ENCODE measurements at places on chromosomes 16 and 17.

DNA sequence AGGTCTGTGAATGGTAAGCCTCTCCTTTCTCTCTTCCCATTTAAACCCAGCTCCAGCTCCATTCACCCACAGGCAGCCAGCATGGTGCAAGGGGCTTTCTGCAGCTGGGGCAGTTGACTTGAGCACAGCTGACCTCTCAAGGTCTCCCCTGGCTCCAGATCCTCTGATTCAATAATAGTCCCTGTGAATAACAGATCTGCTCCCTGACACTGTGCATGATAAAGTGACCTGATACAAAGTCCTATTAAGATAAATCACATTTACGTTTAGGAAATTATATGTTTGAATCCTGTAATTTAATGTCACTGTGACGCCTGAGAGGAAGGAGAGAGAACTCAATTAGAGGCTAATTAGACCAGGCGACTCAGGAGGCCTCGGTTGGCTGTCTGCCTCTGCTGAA is 540.4 kb upstream of the CDH11 start:
- DNase-seq: peak; percentile 1

GRCh38 chr16:5032748-5033167 is 977 bp downstream of the NAGPA start:
- DNase-seq: no peak

DNA sequence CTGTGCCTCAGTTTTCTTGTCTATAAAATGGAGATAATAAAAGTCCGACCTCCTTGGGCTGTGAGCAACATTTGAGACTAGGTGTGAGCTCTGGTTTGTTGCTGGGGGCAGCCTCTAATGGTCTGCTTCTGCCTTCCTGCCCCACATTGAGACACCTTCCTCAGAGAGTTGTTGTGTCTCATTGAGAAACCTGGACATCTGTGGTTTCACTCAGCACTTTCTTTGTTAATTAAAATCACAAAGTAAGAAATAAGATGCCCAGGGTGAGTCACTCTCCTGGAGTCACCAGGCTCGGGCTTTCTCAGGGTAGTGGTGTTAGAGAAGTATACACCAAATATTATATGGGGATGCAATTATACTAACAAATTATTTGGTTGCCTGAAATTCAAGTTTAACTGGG is 389.2 kb upstream of the SALL1 start:
- no peak for DNase-seq

DNA sequence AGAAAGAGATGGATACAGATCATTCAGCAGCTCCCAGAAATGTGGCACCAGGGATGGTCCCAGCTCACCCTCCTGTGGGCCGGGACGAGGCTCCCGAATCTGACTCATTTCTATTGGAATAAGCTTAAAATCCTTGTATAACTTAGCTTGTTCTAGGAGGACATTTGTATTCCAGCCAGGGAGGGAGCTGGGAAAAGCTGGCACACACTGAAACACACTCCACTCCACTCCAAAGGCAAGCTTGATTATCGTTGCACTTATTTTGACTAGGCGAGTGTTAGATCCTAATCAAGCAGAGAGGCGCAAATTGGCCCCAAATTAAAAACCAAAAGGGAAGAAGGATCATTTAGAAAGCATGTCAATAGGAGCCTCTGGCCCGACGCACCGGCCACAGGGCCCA is 339.5 kb downstream of the HS3ST4 start:
- DNase-seq: no peak

GRCh38 chr17:28524476-28525424 is 18.6 kb downstream of the FOXN1 start:
- no peak for DNase-seq

DNA sequence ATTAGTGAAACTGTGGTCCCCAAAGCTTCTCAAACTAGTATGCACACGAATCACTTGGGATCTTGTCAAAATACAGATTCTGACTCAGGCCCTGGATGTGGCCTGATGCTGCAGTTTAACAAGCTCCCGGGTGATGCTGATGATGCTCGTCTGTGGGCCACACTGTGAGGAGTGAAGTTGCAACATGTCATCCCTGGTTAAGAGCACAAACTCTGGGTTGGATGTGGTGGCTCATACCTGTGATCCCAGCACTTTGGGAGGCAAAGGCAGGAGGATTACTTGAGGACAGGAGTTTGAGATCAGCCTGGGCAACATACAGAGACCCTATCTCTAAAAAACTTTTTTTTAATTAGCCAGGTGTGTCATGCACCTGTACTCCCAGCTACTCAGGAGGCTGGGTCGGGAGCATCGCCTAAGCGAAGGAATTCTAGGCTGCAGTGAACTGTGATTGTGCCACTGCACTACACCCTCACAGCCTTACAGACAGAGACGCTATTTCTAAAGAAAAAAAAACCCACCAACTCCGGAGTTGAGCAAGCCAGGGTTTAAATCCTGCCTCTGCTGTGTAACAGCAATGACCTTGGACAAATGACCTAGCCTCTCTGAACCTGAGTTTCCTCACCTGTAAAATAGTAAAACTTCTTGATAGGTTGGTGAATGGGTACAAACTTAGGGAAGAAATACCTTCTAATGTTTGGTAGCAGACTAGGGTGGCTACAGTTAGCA is 24.4 kb upstream of the ABAT start:
- DNase-seq: no peak

- DNase-seq: no peak
These were observed 2.8 kb upstream of the NHERF1 start for GRCh38 chr17:74745548-74746177.

GRCh38 chr16:86045591-86045971 is 146.6 kb downstream of the IRF8 start:
- no peak for DNase-seq

DNA sequence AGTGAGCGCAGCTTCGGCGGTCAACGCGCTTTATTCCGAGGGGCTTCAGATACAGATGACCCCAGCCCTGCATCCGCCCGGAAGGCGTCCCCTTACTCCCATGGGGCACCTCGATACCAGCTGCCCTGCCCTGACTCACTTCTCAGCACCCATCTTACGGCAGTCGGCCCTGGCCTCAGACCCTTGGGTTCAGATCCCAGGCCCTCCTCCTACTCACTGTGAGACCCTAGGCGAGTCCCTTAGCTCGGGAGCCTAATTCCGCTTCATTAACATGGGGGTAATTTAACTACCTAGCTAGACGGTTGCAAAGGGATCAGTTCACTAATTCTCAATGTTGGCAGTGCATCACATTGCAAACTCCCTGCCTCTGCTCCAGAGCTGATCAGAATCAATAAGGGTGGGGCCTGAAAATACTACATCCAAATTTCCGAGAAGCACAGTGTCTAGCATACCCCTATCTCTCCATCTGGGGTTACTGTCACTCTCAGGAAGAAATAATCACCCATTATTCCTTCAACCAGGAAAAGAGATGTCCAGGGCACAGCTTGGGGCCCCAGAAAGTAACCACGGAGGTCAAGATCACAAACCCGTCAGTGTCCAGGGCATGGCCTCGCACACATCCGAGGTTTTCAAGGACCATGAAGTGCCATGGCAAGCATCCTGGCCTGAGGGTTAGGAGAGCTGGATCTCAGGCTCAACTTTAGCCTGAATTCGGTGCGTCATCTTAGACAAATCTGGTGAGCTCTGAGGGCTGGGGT is 415 bp upstream of the FLOT2 start:
- no peak for DNase-seq

- DNase-seq: no peak
These were observed 4.5 kb downstream of the ARHGDIA start for GRCh38 chr17:81866440-81867169.

- no peak for DNase-seq
These were observed 665 bp downstream of the MYBBP1A start for GRCh38 chr17:4554441-4554996.

- DNase-seq: no peak
These were observed 2.6 kb downstream of the PPP1R9B start for GRCh38 chr17:50147841-50148225.

DNA sequence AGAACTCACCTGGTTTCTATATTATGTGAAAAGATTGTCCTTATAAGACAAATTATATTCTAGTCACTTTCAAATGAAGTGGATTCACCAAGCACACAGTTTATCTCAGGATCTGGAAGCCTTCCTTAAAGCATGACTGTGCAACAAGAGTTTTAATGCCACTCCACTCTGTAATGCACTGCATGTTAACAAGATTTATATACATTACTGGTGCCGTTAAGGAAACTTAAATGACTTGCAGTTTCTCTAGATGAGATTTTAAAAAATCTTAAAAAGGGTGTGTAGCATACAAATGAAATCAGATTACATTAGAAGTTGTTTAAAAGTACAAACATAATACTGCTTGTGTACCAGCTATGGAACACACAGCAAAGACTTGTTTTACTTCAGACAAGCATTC is 150.8 kb downstream of the SNX11 start:
- no peak for DNase-seq

- DNase-seq: no peak
These were observed 19.1 kb downstream of the WIPI1 start for GRCh38 chr17:68437979-68438822.

DNA sequence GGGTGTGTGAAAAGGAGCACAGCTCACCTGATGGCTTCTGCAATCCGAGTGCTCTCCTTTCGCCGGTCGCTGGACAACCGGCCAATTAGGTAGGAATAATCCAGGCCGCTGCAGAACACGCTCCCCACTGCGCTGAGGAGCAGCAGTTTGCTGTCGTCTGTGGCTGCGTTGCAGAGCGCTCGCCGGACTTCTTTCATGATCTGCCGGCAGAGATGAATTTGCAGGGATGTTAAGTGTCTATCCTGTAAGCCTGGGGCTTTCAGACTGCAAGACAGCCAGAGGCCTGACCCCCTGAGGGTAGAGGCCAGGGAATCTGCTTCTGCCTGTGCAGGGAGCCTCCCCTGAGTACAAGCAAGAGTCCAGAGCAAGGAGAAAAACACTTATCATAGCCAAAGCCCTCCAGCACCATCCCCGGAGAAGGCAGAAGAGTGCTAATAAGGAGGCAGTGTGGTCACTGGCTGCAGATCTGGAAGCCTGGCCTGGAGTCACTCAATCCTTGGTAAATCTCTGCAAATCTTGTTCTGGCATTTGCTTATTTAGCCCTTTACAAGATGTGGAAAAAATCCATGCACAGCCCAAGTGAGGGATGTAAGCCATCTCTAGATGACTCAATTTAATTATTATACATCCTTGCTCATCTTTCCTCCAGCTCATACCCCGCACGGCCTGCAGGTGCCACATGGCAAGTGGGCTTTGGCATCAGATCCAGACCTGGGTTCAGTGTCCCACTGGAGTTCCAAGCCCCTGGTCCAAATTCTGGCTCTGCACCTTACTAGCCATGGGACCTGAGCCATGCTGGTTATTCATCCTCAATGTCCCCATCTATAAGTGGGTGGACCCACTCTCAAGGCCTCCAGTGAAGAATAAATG is 80.2 kb downstream of the DYNLRB2 start:
- no peak for DNase-seq

GRCh38 chr17:58156839-58157803 is 8.9 kb downstream of the OR4D1 start:
- peak; percentile 36 for DNase-seq

GRCh38 chr17:30340801-30341356 is 7.0 kb upstream of the TMIGD1 start:
- no peak for DNase-seq

- no peak for DNase-seq
These were observed 78.3 kb downstream of the RPA1 start for GRCh38 chr17:1907909-1908698.

- no peak for DNase-seq
These were observed 54.2 kb downstream of the ANKFY1 start for GRCh38 chr17:4209611-4210010.

- DNase-seq: no peak
These were observed 32.2 kb upstream of the BRD7 start for GRCh38 chr16:50400967-50401348.

- no peak for DNase-seq
These were observed 1.6 kb downstream of the XYLT1 start for GRCh38 chr16:17469011-17469740.

GRCh38 chr17:27912964-27913363 is 19.8 kb upstream of the LYRM9 start:
- DNase-seq: no peak

DNA sequence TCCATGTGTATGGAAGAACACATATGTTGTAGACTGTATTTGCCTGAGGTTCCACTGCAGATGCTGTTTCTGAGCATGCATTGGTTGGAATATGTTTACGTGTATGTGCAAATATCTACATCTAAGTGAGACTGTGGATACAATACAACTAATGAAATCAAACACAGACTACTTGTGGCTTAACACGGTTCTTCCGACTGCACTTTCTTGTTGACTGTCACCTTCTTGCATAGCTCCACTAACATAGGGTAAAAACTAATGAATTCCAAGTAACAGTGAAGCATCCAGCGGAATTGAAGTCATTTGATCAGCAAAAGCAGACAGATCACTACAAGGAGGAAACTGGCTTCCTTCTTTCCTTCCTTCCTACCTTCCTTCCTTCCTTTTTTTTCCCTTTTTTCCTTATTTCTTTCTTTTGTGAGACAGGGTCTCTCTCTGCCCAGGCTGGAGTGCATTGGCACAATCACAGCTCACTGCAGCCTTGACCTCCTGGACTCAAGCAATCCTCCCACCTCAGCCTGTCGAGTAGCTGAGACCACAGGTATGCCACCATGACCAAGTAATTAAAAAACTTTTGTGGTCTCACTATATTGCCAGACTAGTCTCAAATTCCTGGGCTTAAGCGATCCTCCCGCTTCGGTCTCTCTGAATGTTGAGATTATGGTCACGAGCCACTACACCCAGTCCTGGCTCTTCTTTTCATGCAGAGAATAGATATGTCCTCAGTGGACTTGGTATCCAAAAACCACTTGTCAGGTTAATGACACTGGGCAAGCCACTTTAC is 22.0 kb upstream of the CCL1 start:
- no peak for DNase-seq

DNA sequence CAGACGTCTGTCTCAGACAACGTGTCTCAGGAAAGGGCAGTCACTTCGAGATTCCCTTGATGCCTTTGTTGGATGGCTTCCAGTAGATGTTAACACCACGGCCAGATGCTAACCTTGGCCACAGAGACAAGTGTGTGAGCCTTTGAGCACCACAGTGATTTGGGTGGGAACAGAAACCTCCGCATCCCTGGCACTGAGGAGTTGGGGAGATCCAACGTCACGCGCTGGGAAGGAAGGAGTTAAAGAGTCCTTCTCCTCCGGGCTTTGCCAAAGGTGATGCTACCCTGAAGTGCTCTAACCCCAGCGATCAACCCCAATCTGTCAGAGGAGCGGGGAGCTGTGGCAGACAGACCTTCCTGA is 3.0 kb upstream of the ABR start:
- DNase-seq: no peak

GRCh38 chr16:12009922-12010321 is 33.4 kb downstream of the SNX29 start:
- no peak for DNase-seq

- DNase-seq: no peak
These were observed 111.8 kb upstream of the NOG start for GRCh38 chr17:56481659-56482058.

GRCh38 chr16:53530046-53530445 is 27.0 kb upstream of the AKTIP start:
- DNase-seq: no peak

DNA sequence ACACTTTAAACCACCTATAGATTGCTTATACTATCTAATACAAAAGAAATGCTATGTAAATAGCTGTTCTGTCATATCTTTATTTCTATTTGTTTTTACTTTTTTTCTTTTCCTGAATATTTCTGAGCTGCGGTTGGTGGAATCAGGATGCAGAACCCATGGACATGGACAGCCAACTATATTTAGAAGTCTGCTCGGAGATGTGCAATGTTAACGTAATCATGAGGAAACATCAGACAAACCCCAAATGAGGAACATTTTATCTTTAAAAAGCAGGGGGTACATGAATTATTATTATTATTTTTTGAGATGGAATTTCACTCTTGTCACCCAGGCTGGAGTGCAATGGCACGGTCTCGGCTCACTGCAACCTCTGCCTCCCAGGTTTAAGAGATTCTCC is 31.4 kb upstream of the GHDC start:
- DNase-seq: no peak

Measured in NCI-H2081 (cell line).